PC-9 (cell line): ENCODE measurements at places on chromosomes 6 and 20.
A peak's percentile ranks its signal among the peaks of the same experiment; 100 is the strongest.

- DNase-seq: peak; percentile 16
Observed at GRCh38 chr20:63651942-63652191, 1.4 kb downstream of the STMN3 start.

GRCh38 chr20:44651684-44652423 lies at the start of gene ADA:
Gene ADA (minus strand): TSS chr20:44651699. CDS start chr20:44651607, 92 bp downstream.
- DNase-seq: peak; percentile 63

DNA sequence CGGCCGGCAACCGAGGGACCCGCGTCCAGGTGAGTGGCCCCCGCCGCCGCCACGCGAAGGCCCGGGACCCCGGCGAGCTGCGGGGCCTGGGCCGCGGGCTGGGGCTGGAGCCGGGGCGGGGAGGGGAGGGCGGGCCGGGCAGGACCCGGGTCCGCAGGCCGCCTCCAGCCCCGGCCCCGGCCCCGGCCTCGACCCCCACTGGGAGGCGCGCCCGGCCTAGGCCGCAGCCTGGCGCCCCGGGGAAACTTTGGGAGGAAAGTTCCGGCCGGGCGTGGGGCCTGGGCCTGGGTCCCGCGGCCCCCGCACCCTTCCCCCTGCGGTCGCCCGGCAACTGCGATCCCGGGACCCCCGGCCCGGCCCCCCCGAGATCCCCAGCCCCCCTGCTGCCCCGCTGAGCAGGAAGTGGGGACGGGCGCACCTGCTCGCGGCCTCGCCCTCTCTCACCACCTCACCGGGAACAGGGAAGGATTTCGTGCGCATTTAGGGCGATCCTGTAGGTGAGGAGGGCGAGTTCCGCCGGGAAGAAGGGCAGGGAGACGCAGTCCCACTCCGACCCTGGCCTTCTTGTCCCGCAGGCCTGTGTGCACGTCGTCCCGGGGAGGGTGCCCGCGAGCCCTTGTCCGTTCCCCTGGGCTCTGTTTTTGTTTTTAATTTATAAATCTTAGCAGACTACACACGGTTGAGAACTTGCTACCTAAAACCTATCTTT lies 402 bp downstream of the OSBPL2 start:
- DNase-seq: peak; percentile 51

GRCh38 chr6:116200619-116201249 lies 53.1 kb downstream of the TSPYL4 start:
- DNase-seq: no peak

DNA sequence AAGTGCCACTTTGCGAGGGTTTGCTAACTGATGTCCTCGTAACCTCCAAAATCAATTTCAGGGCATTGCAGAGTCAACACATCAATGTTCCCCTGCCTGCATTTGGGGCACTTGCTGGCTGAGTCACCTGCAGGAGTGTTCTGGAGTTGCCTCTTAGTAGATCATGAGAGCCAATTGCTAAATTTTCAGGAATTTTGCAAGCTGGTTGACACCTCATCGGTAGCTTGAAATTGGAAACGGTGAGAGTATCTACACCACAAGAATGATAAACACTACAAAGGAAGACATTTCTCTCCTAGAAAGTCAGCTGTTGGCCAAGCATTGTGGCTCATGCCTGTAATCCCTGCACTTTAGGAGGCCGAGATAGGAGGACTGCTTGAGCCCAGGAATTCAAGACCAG lies 10.8 kb upstream of the BFSP1 start:
- DNase-seq: peak; percentile 95

DNA sequence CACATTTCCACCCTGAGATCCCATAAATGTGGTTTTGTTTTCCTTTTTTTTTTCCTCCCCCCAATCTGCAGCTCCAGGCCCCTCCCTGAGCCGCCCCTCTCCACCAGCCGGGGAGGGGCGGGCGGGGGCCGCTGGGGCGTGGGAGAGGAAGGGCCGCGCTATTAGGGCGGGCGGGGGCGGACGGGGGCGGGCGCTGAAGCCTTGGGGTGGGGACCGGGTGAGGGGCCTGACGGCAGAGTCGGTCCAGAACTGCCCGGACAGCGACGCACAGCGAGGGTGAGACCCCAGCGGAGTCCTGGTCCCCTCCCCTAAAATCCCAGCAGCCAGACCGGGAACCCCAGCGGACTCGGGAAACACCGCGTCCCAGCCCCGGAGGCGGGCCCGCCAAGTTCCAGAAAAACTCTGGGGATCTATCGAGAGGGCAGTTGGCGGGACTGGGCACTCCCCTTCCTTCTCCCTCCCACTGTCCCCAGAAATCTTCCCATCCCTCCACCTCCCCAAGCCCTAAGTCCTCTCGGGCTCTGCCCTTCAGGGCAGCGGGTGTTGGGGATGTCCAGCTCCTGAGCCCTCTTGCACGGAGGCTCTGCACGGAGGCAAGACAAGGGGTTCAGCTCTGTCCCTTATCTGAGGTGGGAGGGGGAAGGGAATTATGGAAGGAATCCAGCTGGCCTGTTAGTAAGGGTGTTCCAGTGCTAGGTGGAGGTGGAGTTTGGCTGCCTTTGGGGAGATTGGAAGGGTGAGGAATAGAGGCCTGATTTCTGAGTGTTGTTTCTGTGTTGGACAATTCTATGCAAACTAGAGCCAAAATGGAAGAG lies at the start of gene PRICKLE4:
Gene PRICKLE4, plus strand, starts transcription at position 232 of the 815 bp plus-strand sequence. CDS start 2,692 bp downstream, outside the sequence.
- DNase-seq: peak; percentile 61

GRCh38 chr20:53737396-53738038 lies 143.9 kb upstream of the ZNF217 start:
- no peak for DNase-seq

GRCh38 chr6:46333481-46333880 lies 157.8 kb downstream of the RCAN2 start:
- DNase-seq: no peak

DNA sequence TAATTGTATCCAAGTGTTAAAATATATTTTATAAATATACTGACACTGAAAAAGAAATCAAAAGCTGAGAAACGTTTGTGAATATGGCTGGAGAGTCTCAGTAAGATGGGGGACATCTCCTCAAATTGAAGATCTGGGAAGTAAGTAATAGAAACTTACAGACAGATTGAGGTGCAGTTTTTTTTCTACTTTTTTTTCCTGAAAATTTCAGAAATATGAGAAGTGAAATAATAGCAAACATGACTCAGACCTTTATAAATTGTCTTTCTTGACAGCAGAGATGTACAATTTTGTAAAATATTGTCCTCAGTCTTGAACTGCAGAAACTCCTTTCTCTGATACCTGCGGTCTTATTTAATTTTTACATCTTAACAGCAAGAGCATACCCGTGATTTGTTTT lies 347.1 kb downstream of the UTRN start:
- DNase-seq: no peak

GRCh38 chr20:63415647-63416391 lies 54.7 kb upstream of the CHRNA4 start:
- DNase-seq: no peak

GRCh38 chr6:165186041-165186440 lies 123.4 kb downstream of the C6orf118 start:
- DNase-seq: no peak

- DNase-seq: no peak
Observed at GRCh38 chr20:52060794-52061714, 130.5 kb downstream of the ZFP64 start.

DNA sequence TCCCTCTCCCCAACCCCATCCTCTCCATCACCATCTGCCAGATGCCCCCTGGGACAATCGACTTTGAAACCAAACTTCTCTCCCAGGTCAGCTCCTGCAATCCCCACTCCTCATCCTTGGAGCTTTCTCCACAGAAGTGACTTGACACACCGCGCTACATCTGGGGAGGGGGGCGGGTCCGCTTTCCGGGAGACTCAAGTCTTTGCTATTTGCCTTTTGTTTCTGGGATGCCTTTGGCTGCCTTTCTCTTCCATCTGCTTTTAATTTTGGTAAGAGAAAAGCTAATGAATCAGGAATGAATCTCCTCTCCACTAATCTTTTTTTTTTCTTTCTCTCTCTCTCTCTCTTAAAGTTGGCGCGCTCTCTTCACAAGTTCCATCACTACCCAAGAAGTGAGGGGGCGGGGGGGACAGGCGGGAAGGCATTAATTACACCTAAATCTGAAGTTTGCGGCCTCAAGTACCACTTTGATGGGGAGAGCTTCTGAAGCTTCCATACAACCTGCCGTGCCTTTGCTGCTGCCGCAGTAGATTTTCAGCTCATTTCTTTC lies 664 bp upstream of the TPBG start:
- no peak for DNase-seq
